ENCODE measurements at places on chromosomes 12 and 14. TPM values are rescaled to one million over a fixed set of nuclear protein-coding genes. Genes with fewer than 3 reads are reported as not detected.

DNA sequence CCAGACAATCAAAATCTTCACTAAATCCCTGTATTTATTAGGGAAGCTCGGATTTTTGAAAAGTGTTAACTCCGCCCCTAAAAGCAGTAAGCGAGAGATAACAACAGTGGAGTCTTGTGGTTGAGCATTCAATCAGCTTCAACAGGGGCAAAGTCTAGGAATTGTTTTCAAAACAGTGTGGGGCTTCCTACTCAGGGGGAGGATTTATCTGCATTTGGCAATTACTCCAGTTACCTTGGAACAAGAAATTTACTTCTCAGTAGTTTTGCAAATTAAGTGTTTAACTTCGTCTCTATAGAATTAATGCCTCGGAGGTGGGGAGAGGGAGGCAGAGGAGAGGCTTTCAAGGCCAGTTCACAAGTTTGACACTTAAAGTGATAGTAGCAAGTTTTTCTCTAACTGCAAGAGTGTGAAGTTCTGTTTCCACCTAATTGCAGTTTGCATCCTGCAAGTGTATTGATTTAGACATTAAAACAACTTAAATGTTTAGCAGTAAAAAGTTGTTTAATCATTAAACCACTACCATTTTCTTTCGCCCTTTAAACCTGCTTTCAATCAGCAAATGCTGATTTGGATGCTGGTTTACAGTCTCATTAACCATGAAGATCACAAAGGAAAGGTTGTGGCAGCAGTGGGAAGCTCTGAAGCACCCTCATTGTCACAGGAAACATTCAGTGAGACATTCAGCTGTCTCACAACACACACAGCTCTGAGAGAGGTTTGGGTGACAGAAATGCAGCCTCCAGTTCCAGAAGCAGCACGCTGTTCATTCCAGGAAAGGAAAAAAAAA lies 102.0 kb downstream of the HMGA2 start:
- DNase-seq: no peak

DNA sequence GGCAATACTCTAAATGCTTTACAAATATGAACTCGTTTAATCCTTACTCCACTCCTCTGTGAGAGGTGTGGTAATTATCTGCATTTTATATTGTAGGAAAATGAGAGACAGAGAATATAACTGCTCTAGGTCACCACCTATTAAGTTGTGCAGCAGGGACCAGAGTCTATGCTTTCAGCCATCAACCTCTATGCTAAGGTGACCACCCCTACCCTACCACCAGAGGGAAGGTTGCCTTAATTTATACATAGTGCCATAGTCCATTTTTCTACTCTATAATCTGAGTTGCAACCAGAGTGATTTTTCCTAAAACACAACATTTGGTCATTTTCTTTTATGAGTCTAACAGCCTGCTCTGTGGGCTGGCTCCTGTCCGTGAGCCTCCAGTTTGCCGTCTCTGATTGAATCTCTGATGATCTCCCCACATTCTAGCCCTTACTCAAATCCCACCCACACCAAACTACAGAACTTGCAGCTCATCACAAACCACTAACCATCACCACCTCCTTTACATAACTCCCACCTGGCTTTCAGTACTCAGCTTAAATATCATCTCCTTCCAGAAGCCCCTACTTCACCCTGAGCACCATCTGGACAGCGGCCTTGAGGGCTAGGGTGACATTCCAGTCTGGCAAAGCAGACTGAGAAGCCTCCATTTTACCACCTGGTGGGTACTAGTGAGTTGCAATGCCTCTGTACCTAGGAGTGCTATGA lies 126.6 kb downstream of the PPM1H start:
- no peak for DNase-seq

DNA sequence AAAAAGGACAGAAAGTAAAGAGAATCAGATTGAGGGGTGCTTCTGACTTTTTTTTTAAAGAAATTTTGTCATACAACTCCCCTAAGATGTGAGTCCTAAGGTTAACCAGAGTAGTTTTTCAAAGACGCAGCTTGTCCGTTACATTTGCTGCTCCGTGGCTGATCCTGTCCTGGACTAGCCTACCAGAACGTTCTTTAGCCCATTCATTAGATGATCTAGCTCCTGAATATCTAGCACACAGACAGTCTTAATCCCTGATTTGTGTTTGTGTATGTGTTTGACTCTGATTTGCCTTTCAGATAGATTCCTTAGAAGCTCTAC lies 60.3 kb downstream of the SAMD4A start:
- DNase-seq: no peak

GRCh38 chr12:31471051-31471450 lies 119.9 kb downstream of the DENND5B start:
- DNase-seq: no peak

- DNase-seq: no peak
Observed at GRCh38 chr12:112852810-112853209, 54.0 kb upstream of the OAS1 start.

DNA sequence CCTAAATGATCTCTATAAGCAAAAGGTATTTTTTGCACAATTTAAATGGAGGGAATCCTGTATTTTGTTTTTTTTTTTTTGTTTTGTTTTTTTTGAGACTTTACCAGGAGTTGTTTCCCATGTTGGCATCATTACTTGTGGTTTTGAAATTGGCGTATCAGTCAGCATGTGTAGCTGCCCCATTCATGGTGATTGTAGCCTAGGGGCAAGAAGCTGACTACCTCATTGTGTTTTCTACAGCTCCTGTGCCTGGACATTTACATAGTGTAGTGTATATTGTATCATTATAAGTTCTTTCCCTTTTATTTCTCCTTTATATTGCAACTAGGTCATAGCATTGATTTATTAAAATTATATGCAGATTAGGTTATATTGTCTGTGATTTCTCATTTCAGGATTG lies 24.5 kb downstream of the SAMD4A start:
- DNase-seq: no peak

GRCh38 chr14:74954947-74955228 lies 509 bp downstream of the PGF start:
- DNase-seq: no peak

Gene ASPG
- not detected for total RNA-seq

Gene GPD1
- 0.24 TPM for total RNA-seq

All from CD8-positive, alpha-beta T cell (primary cell).